ENCODE measurements at places on chromosomes 4 and X.

DNA sequence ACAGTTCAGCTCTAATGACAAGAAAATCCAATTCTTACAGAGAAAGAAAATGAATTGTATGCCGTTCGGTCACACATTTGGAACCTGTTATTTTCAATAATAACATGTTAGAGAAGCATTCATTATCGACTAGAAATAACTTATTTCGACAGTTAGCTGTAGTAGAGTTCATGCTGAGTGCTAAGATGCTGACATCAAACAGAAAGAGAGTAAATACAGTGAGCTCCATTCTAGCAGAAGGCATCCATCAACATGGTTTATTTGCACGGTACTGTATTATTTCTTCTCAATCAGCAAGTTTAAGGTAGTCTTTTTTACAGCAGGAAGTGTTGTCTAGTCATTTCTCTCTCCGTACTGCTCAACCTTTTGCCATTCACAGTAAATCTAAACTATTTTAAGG, 732.1 kb downstream of the STIM2 start:
- DNase-seq = no peak

- no peak for DNase-seq
Measured at GRCh38 chr4:171235521-171235920, 577.7 kb upstream of the GALNTL6 start.

DNA sequence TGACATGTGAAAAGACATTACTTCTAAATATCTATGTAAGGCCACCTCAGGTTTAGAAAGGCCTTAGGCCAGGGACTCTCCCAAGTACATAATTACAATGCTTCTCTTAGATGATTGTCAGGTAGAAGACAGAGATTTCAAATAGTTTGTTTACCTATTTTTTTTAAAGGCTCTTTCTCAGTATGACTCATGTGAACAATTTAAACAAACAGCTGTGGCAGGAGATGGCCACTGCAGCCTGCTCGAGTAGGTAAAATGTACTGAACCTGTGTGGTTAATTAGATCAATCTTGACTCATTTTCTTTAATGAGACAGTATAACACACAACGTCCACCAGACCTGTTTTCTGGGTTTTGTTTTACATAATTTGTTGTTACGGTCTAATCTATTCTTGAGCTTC, 50.2 kb downstream of the LEF1 start:
- no peak for DNase-seq

GRCh38 chr4:18397681-18398390, 376.3 kb upstream of the LCORL start:
- no peak for DNase-seq

DNA sequence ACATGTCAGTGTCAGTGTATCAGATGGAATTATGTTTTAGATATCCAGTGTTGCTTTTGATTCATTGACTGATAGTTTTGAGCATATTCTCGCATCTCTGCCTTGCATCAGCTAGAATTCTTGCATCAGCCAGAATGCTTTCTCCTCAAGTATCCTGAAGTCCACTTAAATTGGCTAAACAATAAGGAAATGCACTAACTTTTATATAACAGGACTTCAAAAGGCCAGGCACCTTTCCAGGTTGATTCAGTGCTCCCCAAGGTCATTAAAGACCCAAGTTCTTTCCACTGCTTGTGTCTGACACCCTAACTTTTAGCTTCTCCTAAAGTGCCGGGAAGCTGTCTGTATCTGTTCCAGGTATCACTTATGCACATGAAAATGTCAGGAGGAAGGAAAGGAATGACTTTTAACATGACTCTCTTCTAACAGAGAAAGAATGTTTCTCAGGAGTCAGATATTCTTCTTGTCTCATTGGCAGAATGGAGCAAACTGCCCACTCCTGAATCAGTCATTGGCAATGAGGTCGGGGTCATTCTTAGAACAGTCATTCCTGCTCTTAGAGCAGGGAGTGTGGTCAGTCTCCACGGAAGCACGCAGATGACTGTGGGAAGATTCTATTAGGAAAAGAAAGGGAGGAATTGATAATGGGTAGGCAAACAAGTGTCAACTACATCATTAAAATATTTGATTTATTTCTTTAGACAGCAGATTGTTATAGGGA, 92.9 kb upstream of the TLL1 start:
- peak; percentile 24 for DNase-seq

GRCh38 chr4:43843501-43843900, 605.1 kb downstream of the KCTD8 start:
- DNase-seq = peak; percentile 19

DNA sequence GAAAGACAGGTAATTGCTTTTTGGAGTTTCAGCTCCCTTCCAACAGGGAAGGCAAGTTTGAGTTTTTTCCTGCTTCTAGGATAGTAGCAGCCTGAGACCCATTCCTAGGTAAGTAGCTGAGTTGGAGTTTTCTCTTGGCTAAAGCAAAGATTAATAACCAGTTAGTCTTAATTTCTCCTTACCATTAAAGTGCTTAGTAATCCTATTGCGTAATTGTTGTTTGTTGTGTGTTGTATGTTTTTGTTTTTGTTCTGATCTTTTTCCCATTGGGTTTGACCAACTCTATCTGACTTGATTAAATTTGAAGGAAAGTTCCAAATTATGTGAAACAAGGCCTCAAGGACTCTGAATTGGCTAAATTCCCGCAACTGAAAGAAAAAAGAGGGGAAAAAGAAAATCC, 83.5 kb downstream of the TBX22 start:
- DNase-seq = no peak

DNA sequence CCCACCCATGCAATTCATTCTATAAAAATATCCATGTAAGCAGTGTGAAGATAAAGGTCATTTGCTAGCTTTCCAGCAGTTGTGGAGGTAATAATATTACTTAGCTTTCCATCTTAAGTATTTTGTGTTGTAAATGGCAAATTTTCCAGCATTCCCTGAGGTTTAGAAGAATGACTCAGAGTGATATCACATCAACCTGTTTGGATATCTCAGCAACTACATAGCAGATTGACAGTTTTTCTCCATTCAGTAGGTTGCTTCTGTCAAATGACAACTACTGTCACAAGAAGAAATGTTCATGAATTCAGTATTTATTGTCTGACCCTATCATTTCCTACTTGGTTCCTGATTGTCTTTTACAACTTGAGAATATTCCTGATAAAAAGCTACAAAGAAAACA, 434.9 kb upstream of the GALNTL6 start:
- no peak for DNase-seq

GRCh38 chr4:171983935-171984805, 171.0 kb downstream of the GALNTL6 start:
- no peak for DNase-seq

DNA sequence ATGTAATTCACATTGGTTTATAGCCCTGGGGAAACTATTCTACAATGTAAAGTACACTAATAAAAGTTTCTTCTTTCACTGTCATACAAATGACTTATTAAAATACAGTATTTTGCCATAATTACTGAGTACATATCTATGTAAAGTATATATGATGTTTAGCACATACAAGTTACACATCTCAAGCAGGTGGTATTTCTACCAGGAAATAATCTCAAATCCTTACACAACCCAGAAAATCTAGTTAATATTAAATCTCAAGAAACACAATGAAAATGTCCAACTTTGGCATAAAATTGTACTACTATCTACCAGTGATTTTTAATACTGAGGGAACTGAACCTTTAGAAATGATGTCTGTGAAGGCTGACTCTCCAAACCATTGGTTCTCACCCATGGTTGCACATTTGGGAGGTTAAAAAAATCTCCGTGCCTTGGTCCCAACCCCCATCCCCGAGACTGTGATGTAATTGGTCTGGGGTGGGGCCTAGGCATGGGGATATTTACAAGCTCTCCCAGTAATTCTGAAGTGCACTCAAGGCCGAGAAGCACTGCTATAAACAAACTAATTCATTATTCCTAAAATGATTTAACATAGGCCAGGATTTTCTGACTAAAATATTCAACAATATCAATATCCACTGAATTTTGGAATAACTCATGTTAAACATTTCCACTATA, 27.6 kb downstream of the MAP3K15 start:
- DNase-seq = no peak

- DNase-seq = no peak
Measured at GRCh38 chrX:14380044-14380443, 149.3 kb upstream of the GLRA2 start.

DNA sequence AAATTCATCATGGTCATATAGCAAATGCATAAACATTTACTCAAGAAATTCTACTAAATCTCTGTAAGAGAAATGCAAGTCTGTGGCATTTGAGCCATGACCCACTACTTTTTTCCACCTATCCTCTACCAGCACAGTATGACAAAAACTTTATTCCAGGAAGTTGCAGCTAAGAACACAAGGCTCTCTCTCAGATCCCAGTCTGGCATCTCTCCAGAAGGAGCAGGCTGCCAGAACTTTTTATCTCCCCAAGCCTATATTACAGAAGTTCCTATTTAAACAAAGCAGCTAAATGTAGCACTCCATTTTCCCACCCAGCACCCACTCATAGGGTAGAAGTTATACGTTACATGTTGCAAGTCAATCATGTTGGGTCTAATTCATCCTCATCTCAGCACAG, 49.3 kb upstream of the EPGN start:
- peak; percentile 57 for DNase-seq

GRCh38 chr4:34181311-34181841, 2062.9 kb downstream of the ARAP2 start:
- DNase-seq = peak; percentile 97

DNA sequence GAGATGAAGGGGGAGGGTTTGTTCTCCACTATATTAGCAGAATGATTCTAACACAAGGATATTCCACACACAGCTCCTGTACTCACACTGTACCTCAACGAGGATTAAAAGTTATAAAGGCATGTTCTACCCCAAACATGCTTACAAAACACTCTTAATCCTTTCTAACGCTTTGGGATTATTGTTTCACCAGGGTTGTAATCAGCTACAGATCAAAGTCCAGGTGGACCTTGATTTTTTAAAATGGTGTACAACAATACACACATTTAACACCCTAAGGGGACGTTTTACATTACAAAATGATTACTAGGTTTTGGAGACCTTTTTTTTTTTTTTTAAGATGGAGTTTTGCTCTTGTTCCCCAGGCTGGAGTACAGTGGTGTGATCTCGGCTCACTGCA, 50.3 kb upstream of the MAP3K15 start:
- DNase-seq = no peak

DNA sequence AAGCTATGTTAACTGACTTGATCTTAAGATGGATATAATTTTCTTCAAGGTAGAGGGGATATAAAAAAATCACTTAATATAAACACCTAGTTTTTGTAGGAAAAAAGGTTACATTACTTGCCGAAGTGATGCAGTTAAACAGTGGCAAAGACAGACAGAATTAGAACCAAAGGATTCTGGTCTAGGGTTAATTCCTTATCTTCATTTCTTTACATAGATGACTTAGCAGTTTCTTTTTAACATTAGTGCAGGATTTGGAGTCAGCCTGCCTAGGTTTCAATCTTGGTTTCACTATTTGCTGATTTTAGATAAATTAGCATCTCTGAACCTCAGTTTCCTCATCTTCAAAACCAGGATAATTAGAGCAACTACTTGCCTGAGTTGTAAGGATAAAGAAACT, 14.3 kb downstream of the ZAR1 start:
- no peak for DNase-seq

GRCh38 chrX:138723301-138723700, 11.8 kb upstream of the FGF13 start:
- no peak for DNase-seq

DNA sequence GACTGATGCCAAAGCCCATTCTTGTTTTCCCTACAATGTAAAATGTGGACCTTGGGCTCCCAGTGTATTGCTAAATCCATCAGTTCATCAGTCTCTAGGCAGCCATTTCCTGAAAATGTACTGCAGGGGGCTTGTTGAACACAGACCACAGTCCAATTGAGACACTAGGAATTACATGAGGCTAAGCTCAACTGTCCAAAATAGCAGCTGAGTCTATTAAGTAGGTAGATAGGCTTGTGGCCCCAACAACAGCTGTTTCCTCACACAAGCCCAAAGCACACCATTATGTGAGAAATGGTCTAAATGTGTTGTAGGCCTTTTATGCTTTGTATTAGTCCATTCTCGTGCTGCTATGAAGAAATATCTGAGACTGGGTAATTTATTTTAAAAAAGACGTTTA, 60.0 kb upstream of the PAK3 start:
- DNase-seq = no peak

- no peak for DNase-seq
Measured at GRCh38 chrX:68292471-68292870, 140.8 kb downstream of the OPHN1 start.

- peak; percentile 77 for DNase-seq
Measured at GRCh38 chr4:150090836-150091235, 12.6 kb downstream of the DCLK2 start.
